Upper lobe of left lung (tissue), 6 donors: ENCODE measurements at places on chromosomes 1 and 21. TPM values are rescaled to one million over a fixed set of nuclear protein-coding genes. Genes with fewer than 3 reads are reported as not detected.
A peak's percentile ranks its signal among the peaks of the same experiment; 100 is the strongest.

- no peaks in the 10 kb centered on the region for H3K36me3 ChIP-seq
- no peak overlapping the region for H3K4me3 ChIP-seq
- DNase-seq = no peak
- H3K4me1 ChIP-seq = no peaks in the 10 kb centered on the region
- no peak overlapping the region for H3K27ac ChIP-seq
Measured at GRCh38 chr21:10464975-10465374, 56.4 kb upstream of the TPTE start.

DNA sequence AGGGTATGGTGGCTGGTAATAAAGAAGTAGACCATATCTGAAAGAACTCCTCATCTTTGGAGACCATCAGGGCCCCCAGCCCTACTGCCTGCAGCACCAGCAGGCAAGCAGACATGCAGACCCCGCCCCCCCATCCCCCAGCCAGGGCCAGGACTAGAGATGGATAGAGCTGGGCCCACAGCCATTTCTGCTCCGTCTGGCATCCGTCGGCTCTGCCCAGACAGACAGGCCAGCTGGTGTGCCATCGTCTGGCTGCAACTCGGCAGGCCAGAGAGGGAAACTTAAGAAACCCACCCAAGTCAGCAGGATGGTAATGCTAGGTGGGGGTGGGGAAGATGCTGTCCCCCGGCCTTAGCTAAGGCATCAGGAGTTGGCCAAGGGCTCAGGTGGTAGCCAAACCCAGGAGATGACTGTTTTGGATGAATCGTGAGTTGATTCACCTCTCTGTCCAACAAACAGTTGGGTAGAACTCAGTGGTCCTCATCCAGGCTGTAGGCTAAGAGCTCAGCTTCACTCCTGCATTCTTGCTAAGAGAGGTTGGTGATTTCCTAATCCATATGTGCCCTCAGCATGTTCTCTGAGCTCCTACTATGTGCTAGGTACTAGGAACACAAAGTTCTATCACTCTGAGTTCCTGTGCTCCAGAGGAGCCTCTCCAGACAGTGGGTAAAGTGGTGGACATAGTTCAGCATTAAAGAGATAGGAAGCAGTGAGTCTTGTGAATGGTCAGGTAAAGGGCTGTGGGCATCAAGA is 23.2 kb upstream of the TMEM222 start:
- H3K27ac ChIP-seq = peak overlapping the region; percentile 70
- peaks cover 18% of the 10 kb centered on the region for H3K36me3 ChIP-seq
- peaks cover 27% of the 10 kb centered on the region for H3K4me1 ChIP-seq
- H3K27me3 ChIP-seq = no peaks in the 10 kb centered on the region
- H3K4me3 ChIP-seq = no peak overlapping the region

- H3K36me3 ChIP-seq = no peaks in the 10 kb centered on the region
- H3K4me1 ChIP-seq = no peaks in the 10 kb centered on the region
- H3K4me3 ChIP-seq = no peak overlapping the region
- H3K27me3 ChIP-seq = no peaks in the 10 kb centered on the region
- no peak overlapping the region for H3K27ac ChIP-seq
Measured at GRCh38 chr1:26391450-26391849, 18.9 kb upstream of the ZNF683 start.

GRCh38 chr1:245858722-245859492 is 648.2 kb downstream of the SMYD3 start:
- no peak for DNase-seq
- H3K4me3 ChIP-seq = no peak overlapping the region
- no peaks in the 10 kb centered on the region for H3K27me3 ChIP-seq
- no peaks in the 10 kb centered on the region for H3K36me3 ChIP-seq
- H3K27ac ChIP-seq = no peak overlapping the region

- peaks cover 11% of the 10 kb centered on the region for H3K4me1 ChIP-seq
- peaks cover 44% of the 10 kb centered on the region for H3K36me3 ChIP-seq
- no peak for DNase-seq
- H3K27ac ChIP-seq = no peak overlapping the region
Measured at GRCh38 chr21:41398251-41398650, 27.8 kb upstream of the MX1 start.

DNA sequence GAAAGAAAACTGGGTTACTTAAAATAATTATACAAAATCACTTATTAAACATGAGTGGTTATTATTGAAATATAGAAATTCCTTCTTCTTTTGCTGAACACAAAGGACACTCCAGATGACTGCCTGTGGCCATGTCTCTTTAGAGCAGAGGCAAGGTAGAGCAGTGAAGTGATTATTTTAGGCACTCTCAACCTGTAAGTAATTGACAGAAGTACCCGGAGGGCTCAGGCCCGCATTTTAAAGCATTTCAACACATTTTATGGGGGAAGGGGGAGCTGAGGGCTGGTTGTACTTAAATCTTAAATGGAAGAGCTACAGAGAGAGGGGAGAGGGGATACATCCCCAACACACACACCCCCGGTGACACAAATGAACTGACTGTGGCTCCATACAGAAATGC is 10.2 kb downstream of the OSCP1 start:
- no peaks in the 10 kb centered on the region for H3K27me3 ChIP-seq
- H3K27ac ChIP-seq = no peak overlapping the region
- no peaks in the 10 kb centered on the region for H3K36me3 ChIP-seq

CD160 gene
- not detected for total RNA-seq

DCST1 gene
- not detected for total RNA-seq
